Spinal cord (tissue), 10 donors: ENCODE measurements at places on chromosomes 4 and X. TPM values are rescaled to one million over a fixed set of nuclear protein-coding genes. Genes with fewer than 3 reads are reported as not detected.

Gene TRIM60
- not detected for total RNA-seq

Gene SMIM31
- total RNA-seq: not detected

Gene AR
- total RNA-seq: 5.0 TPM

Gene HMGN5
- total RNA-seq: 6.0 TPM

Gene SUPT20HL2
- 0.06 TPM for total RNA-seq

Gene CLDN22
- 0.06 TPM for total RNA-seq

Gene MAGEA2B
- not detected for total RNA-seq

Gene GPR78
- 0.89 TPM for total RNA-seq

Gene PPARGC1A
- 18.9 TPM for total RNA-seq

Gene GAGE13
- total RNA-seq: not detected

Gene TNMD
- 2.1 TPM for total RNA-seq

Gene ZFP92
- 1.8 TPM for total RNA-seq

Gene OTC
- 0.22 TPM for total RNA-seq

Gene TKTL2
- 0.59 TPM for total RNA-seq

Gene HTR2C
- 34.9 TPM for total RNA-seq

Gene GABRQ
- 6.4 TPM for total RNA-seq

Gene CLNK
- under 0.01 TPM for total RNA-seq

Gene EREG
- not detected for total RNA-seq

Gene KIT
- total RNA-seq: 38.6 TPM

Gene XKRX
- 0.28 TPM for total RNA-seq

Gene RNF212
- 7.5 TPM for total RNA-seq

Gene PAK3
- 120 TPM for total RNA-seq

Gene PLP1
- 2,816 TPM for total RNA-seq

Gene SPANXN4
- not detected for total RNA-seq

Gene INTU
- total RNA-seq: 23.2 TPM

Gene GLOD5
- not detected for total RNA-seq

Gene PLAC8
- 1.1 TPM for total RNA-seq

Gene SSX4B
- not detected for total RNA-seq

Gene MEPE
- total RNA-seq: 0.06 TPM

Gene CYP4V2
- total RNA-seq: 22.5 TPM

Gene TTC29
- total RNA-seq: 3.1 TPM

Gene TMPRSS11F
- not detected for total RNA-seq

Gene CXCL6
- 0.79 TPM for total RNA-seq

Gene EVC2
- total RNA-seq: 6.6 TPM

Gene SLC9A7
- 57.8 TPM for total RNA-seq

Gene ZBTB49
- total RNA-seq: 6.8 TPM

Gene MSX1
- total RNA-seq: 48.8 TPM

Gene RBMXL3
- not detected for total RNA-seq

Gene MAOA
- 13.6 TPM for total RNA-seq

Gene CXCL5
- 0.33 TPM for total RNA-seq

Gene RGN
- 15.3 TPM for total RNA-seq

Gene RPS6KA6
- total RNA-seq: 14.1 TPM

Gene NR3C2
- total RNA-seq: 19.1 TPM

Gene CXXC4
- 29.1 TPM for total RNA-seq

Gene CSAG3
- not detected for total RNA-seq

Gene F9
- total RNA-seq: not detected

Gene AKAP14
- 0.99 TPM for total RNA-seq

Gene CDX4
- not detected for total RNA-seq

Gene SATL1
- total RNA-seq: 1.1 TPM

Gene ANKRD50
- total RNA-seq: 74.5 TPM

Gene MAGEA8
- total RNA-seq: not detected

Gene SHROOM4
- 12.8 TPM for total RNA-seq

Gene MAGEA4
- not detected for total RNA-seq

Gene MMAA
- 9.2 TPM for total RNA-seq

Gene KIAA1210
- 2.1 TPM for total RNA-seq

Gene SLC7A11
- 194 TPM for total RNA-seq

Gene SOX3
- 2.3 TPM for total RNA-seq

Gene NSG1
- 170 TPM for total RNA-seq

Gene GPR34
- 54.4 TPM for total RNA-seq
